ENCODE measurements at places on chromosomes 6 and 20.

GRCh38 chr6:85912582-85912981 lies 269.9 kb upstream of the SYNCRIP start:
- DNase-seq = no peak

DNA sequence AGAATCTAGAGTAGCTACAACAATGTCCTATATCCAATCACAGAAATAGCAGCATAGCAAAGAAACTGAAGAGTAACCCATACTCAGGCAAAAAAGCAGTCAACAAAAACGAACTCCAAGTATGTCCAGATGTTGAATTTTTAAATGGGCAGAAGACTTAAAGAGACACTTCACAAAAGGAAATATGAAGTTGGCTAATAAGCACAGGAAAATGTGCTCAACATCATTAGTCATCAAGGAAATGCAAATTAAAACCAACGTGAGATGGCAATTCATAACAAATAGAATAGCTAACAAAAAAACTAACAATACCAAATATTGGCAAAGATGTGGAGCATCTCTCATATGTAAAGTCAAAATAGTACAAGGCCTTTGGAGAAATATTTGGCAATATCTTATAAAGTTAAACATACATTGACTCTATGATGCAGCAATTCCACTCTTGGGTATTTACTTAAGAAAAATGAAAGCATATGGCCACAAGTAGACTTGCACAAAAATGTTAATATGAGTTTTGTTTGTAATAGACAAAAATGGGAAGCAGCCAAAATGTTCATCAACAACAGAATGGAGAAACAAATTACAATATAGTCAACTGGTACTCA lies 37.7 kb downstream of the FRK start:
- DNase-seq = no peak

GRCh38 chr6:23293653-23294052 lies 724.3 kb downstream of the HDGFL1 start:
- no peak for DNase-seq

DNA sequence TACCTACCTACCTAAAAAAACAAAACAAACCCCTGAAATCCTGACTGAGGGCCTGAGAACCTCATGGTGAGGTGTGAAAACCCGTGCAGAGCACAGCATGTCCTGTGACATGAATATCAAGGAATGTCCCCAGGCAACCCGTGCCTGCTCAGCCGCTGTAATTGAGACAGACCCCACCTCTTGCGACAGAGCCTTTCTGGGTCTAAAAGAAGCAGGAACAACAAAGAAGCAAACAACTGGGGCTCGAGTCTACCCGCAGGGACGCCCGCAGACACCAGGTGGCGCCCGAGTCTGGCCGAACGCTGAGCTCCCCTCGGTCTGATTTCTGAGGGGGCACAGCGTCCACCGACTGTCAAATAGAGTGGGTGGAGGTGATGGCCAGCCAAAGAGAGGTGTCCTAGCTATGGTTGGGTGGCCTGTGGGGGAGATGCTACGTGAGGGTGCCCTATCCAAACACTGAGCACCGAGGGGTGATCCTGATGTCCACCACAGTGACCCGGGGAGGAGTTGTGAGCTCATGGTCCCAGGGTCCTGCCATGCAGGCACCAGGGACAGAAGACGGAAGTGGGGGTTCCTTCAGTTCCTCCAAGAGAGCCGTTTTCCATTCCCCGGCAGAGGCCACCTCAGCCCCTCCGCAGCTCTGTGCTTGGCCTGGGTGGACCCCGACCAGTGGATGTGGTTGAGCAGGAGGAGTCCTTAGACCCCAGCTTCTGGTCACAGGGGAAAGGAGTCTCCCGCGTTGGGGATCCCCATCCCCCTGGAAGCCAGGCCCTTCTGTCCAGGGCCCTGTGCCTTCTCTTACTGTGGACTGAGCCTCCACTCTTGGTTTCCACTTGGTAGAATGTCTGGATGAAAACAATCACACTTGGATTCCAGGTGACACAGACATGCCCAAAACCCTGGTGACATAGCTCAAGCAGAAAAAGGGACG lies 268.2 kb downstream of the CDC5L start:
- DNase-seq = peak; percentile 63

GRCh38 chr6:170140129-170140528 lies 150.7 kb downstream of the DLL1 start:
- DNase-seq = no peak

- no peak for DNase-seq
These were observed 91.3 kb upstream of the TNFAIP3 start for GRCh38 chr6:137775720-137776119.

DNA sequence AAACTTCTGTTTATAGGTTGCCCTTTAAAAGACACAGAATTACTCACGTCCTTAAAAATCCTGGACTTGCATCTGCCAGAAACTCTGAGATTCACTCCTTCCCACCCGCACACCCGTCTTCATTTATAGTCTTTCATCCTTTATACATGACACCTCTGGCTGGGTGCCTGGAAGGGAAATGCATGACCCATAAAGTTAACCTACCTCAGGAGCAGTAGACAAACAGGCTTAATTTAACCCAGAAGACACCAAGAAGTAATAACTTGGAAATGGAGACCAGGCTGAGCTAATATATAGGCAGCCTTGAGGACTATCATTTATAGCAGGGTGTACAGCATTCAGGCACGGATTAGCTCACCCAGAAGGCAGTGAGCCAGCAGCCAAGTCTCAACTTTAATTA lies 429.0 kb upstream of the NRSN1 start:
- DNase-seq = no peak

DNA sequence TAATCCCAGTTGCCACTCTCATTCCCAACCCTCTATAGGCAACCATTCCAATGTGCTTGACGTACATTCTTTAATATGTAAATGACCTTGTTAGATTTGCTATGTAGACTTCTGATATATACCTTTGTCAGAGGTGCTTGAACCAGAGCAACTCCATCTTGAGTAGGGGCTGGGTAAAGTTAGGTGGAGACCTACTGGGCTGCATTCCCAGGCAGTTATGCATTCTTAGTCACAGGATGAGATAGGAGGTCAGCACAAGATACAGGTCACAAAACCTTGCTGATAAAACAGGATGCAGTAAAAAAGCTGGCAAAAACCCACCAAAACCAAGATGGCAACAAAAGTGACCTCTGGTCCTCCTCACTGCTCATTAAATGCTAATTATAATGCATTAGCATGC lies 8.3 kb upstream of the HM13 start:
- DNase-seq = no peak

DNA sequence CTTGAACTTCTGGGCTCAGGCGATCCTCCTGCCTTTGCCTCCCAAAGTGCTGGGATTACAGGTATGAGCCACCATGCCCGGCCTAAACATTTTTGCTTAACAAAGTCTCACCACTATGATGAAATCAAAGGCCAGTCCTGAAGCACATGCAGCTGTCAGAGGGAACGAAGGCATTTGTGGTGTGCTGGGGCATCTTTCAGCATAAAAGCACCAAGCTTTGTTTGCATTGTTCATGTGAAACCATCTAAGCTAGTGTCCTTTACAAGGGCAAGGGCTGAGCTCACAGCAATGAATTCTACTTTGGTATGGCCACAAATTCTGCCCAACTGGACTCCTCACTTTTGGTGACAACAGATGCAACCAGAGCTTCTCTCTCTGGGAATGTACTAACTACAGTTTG lies 66.8 kb downstream of the ZFP64 start:
- no peak for DNase-seq

GRCh38 chr6:42914546-42914945 lies 1.3 kb upstream of the PTCRA start:
- no peak for DNase-seq

DNA sequence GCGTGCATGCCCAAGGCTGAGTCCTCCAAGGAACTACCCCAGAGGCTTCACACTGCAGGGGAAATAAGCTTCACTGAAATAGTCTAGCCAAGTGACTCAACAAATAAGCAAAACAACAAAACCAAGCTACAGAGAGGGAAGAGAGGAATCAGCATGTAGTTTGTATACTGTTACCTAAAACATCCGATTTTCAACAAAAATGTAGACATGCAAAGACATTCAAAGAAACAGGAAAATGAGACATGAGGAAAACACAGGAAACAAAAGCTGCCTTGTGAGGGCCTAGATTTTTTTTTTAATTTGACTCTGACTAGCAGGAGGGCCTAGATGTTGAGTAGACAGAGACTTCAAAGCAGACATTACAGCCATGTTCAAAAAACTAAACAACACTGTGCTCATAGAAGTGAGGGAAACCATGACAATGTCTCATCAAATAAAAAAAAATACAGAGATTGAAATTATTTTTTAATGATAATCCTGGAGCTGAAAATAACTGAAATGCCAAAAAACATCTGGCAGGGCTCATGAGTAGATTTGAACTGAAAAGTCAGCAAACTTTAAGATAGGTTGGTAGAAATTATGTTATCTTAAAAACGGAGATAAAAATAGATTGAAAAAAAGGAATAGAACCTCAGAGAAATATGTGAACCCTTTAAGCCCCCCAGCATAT lies 16.4 kb upstream of the KIF25 start:
- DNase-seq = no peak

- DNase-seq = no peak
These were observed 65.5 kb downstream of the WASF1 start for GRCh38 chr6:110114004-110114403.

DNA sequence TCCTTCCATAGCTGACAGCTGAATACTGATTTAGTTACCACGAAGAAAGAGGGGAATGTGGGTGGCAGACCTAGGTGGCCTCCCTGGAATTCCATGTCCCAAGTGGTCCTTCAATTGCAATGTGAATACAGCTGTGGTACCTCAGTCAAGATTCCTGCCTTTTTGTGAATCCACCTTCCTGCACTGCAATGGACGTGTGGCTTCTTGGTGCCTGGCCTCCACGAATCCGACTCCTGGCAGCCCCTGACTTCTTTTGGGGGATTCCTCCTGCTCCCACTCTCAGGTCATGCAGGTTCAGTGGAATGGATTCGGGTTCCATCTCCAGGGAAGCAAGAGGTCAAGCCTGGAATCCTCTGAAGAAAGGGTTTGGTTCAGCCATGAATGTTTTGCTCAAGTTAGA lies 117.8 kb downstream of the DACT2 start:
- no peak for DNase-seq

- no peak for DNase-seq
These were observed 42.6 kb upstream of the SCML4 start for GRCh38 chr6:107866606-107867301.

DNA sequence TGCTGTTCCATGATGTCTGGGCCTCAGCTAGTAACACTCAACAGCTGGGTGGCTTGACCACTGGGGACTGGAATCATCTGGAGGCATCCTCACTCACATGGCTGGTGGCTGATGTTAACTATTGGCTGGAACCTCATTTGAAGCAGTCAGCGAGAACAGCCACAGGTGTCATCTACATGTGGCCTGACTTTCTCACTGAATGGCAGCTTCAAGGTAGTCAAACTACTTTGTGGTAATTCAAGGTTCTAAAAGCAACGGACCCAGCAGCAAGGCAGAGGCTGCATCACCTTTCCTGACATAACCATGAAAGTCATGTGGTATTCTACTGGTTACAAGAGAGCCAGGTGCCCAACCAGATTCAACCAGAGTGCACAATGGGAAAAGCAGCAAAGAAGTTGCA lies 115.9 kb upstream of the DST start:
- no peak for DNase-seq

GRCh38 chr20:57458400-57459160 lies 66.4 kb downstream of the CTCFL start:
- DNase-seq = no peak

All from COR-L47 (cell line).